ENCODE measurements at places on chromosomes 11 and 22.

DNA sequence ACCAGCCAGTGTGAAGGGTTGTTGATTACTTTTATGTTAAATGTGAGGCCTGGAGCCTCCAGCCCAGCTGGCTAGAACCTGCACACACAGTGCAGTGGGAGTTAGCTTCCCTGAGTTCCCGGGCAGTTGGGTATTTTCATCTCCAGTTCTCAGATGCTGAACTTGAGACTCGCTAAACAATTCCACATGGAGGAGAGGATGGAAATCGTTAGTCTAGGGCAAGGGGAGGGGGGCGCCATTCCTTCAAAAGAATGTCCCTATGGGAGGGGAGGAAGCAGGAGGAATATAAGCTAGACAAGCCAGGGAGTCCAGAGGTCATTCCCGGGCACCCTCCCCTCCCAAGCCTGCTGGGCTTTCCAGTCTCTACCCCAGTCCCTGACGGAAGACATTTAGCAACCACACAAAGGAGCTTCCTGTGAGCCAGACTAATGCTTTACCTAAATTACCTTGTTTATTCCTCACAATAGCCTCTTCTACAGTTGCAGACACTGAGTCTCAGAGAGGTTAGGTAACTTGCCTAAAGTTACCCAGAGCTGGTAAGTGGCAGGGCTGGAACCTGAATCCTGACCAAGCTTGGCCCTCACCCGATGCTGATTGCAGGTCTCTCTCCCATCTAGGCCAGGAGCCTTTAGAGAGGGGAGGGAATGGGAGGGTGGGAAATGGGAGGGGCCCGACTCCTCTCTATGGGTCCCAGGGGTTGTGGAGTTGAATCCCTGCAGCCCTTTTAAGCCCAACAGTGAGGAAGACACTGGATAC lies 1.9 kb upstream of the TSKU start:
- DNase-seq = no peak

DNA sequence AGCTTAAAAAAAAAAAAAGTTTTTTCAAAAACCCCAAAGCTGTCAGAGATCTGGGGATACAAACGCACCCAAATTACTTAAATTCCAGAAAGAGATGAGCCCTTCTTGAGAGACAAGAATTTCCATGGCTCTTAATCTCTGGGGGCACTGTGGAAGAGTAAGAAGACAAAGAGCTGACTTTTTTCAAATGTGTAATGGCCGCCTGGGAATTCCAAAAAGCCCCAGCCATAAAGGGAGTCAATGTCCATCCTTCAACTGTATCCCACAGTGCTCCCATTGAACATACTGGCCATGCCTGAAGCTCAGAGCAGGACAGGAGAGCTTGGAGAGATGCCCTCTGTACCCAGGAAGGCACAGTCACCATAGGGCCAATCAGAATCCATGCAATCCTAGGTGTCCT lies 37.4 kb upstream of the ASPHD2 start:
- DNase-seq = no peak

DNA sequence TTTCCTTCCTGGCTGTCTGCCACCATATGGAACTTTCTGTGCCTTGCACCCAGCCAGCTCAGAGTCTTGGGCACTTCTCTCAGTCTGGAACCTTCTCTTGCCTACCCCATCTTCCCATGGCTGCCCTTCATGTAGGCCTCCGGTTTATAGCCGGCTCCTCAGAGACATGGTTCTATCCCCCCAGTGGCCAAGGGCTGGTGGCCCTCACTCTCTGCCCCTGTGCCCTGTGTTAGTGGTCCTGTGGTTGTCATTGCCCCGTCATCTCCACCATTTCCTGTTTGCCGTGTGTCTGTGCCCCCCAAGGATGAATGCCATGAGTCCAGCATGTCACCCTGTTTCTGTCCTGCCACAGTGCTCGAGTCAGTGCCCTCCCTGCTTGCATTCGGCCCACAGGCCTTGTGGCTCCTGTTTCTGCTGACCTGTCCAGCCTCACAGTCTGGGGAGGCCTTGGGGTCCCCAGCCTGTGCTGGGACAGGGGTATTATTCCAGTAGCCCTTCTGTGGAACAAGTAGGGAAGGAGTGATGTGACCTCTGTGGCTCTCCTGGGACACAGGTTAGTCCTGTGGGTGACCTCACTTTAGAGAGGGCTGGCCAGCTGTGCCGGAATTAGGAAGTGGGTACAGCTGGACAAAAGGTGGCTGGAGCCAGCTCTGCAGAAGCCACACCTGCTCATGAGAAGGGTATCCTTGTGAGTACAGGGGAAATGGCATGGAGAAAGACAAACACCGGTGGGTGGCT lies 30.7 kb downstream of the ST3GAL4 start:
- DNase-seq = no peak

DNA sequence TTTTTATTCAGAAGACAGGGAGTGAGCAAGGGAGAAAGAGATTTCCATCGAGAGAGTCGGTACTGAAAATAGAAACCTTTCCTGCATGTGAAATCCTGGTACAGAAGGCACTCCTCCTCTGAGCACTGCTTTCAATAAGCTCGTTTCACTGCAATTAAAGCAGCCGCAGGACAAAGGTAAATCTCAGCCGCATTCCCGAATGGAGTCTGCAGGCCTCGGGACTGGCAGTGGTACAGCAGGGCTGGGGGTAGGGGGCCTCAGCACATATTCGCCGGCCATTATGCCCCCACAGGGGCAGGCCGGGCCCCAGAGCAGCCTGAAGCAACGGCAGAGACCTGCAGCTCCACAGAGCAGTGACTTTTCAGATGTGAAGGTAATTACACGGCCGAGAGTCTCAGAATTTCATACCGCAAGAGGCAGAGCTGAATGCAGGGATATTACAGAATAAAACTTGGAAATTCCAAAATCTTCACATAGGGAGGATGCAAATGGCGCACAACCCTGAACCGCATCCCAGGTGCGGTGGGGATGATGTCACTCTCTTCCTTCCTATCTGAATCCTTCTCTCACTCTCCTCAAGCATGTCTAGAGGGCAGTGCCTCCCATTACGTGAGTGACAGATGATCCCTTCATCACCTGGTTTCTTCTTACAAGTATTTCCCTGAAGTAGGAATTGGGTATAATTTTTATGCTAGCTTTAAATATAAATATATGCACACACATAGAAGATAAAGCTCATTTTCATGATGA lies 622.1 kb downstream of the OPCML start:
- no peak for DNase-seq

GRCh38 chr22:29309332-29310064 lies 3.0 kb downstream of the GAS2L1 start:
- peak; percentile 51 for DNase-seq

DNA sequence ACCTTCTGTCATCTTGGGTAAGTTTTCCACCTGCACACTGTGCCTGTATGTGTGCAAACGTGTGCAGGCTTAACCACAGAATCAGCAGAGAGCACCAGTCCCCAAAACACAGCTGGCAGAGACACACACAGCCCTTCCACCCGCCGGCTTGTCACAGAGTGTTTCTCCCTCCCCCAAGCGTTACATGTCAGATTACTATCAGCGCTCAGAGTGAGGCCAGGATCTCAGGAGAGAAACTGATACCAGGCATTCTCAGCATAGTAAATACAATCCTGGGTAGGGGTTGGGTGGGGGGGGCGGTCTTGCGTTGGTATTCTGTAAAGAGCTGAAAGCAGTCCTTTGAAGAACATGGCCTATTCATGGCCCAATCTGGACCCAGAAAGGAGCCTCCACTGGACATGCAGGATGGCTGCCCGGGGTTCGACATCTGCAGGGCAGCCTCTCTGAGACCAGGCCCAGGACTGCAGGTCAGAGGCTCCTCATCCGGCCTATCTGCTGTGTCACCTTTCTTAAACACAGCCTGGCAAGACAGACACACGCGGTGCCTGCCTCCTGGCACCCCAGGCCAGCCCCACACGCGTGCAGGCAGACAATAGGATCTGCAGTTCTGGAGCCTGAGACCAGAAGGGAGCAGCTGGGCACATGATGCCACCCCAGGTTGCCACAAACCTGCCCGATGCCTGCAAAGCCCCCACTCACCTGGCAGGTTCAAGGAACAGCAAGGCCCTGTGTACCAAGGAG lies 1.7 kb downstream of the OSBPL5 start:
- no peak for DNase-seq

GRCh38 chr22:40898850-40899357 lies 37.0 kb upstream of the DNAJB7 start:
- no peak for DNase-seq

DNA sequence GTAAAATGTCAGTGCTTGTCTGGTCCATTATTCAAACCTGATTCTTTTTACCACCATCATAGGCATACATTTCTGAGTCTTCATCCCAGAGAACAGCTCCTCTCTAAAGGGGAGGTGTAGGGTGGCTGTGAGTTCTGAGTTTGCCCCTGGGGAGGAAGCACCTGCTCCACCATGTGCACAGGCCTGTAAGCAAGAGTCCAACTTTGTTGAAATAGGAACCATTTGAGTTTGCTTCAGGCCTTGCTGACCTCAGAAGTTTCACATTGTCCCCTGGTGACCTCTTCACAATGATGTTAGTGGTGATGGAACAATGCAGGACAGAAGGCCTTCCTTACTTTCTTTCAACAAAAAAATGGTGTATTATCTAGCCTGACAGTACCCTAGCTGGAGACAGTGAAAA lies 54.6 kb upstream of the TOP3B start:
- DNase-seq = no peak

DNA sequence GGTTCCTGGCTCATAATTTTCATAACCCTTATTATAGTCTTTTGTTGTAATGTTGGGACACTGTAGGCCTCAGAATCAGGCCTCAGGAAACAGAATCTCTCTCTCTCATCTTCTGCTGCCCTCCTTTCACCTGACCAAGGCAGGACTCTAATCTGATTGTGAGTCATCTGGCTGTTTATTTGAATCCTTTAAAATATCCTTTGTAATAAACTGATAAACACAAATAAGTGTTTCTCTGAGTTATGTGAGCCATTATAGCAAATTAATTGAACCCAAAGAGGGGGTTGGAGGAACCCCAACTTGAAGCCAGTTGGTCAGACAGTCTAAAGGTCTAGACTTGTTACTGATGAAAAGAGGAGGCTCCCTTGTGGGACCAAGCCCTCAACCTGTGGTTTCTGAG lies 30.6 kb downstream of the ACER3 start:
- no peak for DNase-seq

DNA sequence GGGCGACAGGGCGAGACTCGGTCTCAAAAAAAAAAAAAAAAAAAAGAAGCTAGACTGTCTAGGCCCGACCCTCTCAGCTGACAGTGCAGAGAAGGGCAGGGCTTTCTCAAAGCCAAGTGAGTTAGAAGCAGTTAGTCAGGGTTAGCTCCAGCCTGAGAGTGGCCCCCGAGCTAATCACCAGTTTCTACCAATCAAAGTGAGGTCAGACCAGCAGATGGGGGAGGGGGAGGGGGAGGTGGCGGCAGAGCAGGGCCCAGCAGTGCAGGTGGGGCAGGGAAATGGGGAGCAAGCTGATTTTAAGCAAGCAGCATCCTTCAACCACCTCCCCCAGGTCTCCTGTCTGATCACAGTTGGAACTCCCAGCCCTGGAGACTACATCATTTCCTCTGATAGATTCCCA lies 55.3 kb upstream of the PRR5 start:
- DNase-seq = peak; percentile 52

GRCh38 chr11:111179184-111179910 lies 66.2 kb upstream of the POU2AF2 start:
- DNase-seq = no peak
